ENCODE measurements at places on chromosomes 1 and 21.
A peak's percentile ranks its signal among the peaks of the same experiment; 100 is the strongest.

DNA sequence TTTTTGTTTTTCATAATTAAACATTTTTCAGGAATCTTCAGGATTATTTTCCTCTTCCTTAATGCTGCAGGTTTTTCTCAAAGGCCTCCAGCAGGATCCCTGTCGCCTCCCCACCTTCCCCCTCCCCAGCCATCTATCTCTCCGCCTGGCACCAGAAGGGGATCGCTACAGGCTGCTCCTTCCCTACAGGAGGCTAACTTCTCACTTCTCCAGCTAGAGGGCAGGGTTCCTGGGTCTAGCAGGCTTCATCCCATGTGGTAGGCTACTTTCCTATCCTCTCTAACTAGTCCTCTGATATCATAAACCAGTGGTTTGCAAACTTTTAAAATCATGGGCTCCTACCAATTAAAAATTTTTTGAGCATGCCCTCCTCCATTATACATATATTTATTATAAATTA is 104.1 kb downstream of the KCNN3 start:
- peak; percentile 54 for DNase-seq

DNA sequence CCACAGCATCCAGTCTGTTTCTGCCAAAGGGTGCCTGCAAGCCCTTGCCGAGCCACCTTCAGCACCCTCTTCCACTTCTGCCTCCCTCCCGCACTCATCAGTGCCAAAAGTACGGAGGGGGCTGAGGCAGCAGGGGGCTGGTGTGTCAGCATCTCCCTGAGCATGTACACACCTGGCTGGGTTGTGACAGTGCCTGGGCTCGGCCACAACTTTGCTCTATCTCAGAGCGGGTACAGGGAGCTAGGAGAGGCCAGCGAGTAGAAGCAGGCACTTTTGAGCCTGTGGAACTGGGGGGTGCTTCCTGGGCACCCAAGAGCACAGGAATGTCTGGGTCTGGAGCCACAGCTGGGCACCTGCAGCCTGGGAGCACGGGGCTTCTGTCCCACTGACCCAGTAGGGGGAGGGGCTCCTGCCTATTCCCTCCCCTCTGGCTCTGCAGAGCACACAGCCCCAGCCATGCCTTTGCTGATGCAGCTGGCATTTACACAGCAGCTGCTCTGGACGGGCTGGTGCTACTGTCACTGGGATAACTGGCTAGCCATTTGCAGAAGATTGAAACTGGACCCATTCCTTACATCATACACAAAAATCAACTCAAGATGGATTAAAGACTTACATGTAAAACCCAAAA is 319.8 kb upstream of the RRP15 start:
- DNase-seq = no peak

GRCh38 chr1:248873993-248874533 is 15.2 kb upstream of the ZNF692 start:
- peak; percentile 94 for DNase-seq

GRCh38 chr21:28253961-28254360 is 738.7 kb downstream of the LTN1 start:
- DNase-seq = no peak

DNA sequence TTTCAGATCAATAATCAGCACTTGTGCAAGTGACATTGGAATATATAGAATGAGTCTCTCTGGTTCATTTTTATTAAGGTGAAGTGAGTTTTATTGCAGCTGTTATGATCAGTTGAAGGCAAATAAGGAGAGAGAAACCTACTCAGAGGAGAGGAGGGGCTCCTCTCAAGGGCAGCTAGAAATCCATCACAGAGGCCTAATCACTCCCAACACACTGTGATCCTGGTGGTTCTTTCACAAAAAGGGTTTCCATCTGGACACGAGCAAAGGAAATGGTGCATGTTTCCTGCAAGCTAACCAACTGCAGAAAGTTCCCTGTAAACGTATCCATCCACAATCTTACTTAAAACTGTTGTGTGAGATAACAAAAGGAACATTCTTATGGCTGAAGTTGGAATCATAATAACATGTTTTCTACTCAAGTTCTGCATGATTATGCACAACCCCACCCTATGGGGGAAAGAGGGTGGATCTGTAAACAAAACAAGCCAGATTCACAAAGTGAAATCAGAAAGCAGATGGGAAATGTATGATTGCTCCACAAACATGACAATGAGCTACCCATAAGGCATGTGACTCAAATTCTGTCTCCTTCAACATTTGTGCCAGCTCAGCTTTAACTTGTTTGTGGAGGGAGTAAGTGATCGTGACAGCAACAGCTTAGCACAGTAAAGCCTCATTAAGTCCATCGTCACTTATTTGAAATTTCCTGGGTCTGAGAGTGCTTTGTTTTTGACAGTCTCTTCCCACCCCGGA is 141.2 kb upstream of the ST6GALNAC5 start:
- peak; percentile 38 for DNase-seq

DNA sequence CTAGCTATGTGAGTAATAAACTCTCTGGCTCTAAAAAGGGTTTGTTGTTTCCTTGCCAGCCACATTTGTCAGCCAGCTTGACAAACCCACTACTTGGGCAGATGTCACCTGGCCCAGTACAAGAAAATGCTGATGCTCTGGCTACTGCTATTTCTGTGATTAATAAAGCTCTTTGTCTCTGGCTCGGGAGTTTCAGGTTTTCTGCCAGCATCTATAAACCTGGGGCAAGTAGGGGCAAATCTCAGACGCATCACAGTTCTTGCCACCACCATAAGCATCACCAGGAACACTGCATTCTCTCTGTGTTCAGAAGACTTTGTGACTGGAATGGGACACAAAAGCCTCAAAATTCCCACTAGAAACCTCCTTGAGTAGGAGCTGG is 2.5 kb downstream of the ITLN2 start:
- no peak for DNase-seq
